ENCODE measurements at places on chromosomes 11 and 22.

GRCh38 chr11:112467721-112468120, 207.1 kb upstream of the PLET1 start:
- no peak for DNase-seq

DNA sequence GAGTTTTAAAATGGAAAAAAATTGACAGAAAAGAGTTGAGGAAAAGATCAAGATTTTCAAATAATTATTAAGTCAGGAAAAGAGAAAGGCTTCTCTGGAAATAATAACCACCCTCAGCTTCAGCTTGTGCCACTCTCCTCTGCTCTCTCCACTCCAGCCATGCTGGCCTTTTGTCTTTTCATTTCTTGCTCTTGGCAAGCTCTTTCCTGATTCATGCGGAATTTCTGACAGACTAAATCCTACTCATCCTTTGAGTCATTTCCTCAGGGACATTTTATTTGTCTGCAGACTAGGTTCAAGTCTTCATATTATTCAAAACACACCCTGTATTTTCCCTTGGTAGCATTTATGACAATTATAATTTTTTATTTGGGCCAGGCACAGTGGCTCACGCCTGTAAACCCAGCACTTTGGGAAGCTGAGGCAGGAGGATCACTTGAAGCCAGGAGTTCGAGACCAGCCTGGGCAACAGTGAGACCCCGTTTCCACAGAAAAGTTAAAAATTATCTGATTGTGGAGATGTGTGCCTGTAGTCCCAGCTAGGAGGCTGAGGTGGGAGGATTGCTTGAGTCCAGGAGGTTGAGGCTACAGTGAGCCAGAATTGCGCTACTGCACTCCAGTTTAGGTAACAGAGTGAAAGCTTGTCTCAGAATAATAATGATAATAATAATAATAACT, 7.8 kb upstream of the P4HA3 start:
- no peak for DNase-seq

DNA sequence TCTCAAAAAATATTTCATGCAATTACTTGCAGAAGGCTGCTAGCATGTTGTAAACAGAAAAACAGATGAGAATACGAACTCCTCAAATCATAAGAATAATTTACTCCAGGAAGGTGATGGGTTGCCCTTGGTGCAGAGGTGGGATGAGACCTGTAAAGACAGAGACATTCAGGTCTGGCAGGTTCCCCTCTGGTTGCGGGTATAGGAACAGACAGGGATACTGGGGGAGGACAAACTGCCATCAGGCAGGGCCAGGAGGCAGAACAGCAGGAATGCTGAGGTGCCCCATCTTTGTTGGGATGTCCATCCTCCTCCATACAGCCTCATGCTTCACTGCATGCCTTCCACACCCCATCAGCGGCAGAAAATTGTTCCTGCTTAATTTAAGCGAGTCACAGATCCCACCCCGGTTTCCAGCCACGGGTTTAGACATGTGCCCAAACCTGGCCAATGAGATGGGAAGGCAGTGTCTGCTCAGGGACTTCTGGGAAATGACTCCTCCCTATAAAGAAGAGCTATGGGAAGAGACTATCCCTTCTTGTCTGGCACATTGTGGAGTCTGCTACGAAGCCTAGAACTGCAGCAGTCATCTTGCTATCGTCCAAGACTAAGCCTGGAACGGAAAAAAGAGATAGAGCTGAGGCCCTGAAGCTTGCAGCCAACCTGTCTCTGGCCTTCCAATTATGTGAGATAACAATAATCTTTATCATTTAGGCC, 23.1 kb upstream of the IRAG1 start:
- DNase-seq, result no peak

DNA sequence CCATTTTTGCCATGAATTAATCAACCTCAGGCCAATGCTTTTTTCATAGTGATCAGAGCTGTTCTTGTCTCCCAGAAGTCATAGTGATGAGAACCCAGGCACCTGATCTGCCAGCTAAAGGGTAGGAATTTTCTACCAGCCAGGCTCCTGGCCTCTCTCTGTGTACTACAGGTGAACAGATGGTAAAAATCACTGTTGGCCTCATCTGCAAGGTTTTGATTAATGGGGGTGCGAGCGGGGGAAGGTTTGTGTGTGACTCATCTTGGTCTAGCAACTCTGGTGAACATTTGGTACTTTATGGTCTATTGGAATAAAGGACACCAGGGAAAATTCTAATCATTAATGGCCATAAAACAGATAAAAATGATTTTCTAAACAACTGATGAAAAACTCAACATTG, 14.4 kb upstream of the APOL4 start:
- no peak for DNase-seq

DNA sequence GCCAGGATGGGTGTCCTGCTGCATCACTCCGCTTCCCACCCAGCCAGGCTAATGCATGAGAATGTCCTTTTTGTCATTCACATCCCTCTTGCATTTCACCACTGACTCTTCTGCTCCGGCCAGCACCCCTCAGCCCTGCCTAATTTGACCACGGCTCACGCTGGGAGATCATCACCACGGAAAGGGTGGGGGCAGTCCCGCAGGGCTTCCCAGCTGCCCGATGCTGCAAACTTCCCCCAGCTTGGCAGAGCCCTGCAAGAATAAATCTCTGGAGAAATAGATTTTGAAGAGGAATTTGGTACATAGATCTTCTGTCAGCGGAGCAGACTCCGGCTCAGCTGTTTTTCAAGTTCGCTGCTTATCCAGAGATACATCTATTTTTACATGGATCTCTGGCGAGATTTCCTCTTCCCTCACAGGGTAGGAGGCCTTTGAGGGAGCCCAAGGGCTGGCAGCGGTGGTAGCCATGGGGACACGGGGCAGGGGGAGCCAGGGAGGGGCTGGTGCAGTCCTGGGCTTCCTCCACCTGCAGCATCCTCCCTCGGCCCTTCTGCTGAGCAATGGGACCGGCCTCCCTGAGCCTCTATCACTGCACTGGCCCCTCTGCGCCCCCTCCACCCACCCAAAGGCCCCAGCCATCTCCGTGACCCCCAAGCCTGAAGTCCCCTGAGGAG, 62.6 kb downstream of the BUD13 start:
- DNase-seq, result no peak

- no peak for DNase-seq
These were observed 494.5 kb upstream of the LARGE1 start for GRCh38 chr22:34414467-34415440.

DNA sequence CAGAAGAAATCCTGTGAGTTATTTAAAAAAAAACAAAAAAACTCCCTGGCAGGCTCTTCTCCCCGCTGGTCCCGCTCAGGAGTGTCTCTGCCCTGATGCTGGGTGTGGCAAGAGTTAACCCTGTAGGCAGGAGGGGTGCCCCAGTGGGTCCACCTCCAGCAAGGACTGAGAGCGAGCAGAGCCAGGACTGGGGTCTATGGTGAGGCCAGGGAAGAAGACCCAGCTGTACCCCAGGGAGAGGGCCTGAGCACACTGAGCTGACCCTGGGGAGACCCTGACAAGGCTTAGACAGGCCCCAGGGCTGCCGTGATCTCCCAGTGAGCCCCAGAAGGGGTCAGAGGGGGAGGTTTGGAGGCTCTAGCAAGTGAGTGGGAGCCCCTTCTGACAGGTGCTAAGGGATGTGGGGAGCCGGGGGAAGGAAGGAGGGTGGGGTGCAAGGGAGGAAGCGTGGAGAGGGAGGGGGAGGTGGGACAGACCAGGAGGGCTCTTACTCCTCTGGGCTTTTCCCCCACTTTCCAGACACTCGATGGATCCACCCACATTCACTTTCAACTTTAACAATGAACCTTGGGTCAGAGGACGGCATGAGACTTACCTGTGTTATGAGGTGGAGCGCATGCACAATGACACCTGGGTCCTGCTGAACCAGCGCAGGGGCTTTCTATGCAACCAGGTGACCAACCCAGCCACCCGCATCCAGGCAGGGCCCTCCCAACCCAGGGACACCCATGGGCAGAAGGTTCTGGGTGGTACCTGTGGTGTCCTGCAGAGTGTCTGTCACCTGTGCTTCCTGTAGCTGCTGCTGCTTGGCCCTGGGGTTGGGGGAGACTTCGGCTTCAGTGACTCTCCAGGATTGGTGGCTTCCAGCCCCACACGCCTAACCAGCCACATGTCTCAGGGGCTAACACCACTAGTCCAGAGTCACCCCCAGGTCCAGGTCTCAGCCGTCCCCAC, 6.4 kb downstream of the APOBEC3G start:
- no peak for DNase-seq

- no peak for DNase-seq
These were observed 48.8 kb upstream of the LARGE1 start for GRCh38 chr22:33969045-33969444.

DNA sequence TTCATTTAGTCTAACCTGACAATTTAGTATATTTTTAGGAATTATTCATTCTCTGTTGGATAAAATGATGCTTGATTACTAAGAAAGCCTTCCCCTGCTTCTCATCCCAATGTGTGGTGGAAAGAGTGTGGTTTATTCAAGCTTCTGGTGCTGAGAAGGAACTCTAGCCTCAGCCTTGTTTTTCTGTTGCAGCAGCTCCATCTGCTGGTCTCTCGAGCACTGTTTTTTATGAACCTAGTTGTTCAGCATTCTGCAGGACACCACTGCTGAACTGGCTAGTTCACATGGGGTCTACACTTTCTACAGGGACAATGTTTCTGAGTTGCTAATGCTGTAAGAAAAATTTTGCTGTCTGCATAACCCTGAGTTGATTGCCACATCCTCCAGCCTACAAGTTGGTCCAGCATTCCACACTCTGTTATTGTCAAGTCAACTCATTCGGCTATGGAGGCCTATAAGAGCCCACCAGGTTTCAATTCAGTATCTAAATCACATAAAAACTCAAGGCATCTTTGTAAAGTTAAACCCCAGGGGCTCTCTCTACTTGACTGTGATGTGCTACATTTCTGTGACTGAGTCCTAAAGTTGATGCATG, 14.3 kb downstream of the OR2AG2 start:
- peak; percentile 78 for DNase-seq

DNA sequence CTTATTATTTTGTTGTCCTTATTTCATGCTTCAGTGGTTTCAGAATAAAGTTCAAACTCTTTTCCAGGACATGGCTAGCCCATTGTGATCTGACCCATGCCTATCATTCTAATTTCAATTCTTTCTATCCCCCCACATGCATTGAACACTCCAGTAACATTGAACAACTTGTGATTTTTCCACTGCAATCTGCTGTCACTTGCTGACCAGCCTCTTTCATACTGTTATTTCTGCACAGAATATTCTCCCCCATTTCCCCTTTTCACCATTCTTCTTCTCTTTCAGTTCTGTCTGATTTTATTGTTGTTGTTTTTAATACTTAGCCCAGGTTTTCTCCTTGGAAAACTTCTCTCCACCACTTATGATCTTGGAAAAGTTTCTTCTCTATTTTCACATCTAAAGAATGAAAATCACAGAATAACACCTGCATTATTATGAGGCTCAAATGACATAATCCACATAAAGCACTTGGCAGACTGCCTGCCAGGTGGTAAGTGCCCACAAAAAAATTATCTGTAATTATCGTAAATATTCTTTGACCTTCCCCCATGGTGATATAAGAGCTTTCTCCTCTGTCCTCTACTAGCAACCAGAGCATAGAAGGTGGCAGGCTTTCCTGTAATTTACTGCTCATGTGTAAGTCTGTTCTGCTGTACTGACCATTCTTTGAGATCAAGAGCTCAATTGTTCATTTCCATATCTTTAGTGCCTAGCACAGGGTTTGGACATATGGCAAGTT, 51.9 kb upstream of the EED start:
- no peak for DNase-seq

GRCh38 chr22:21829523-21829922, 37.9 kb downstream of the MAPK1 start:
- no peak for DNase-seq

DNA sequence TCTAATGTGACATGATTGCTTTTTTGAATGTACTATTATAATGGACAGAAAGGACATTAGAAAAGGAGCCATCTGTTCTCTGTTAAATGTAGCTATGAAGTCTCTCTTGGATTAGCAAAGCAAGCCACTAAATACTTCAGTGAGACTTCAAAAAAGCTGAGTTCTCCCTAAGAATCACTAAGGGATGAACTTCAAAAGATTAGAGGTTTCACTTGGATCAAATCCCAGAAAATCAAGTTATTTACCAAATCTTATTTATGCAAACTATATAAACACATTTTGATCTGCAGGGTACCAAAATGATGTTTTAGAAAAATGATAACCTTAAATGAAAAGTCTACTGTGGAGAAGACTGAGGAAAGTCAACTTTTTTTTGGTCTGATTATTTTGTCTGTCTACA, 82.1 kb upstream of the MTMR2 start:
- no peak for DNase-seq

GRCh38 chr22:42383851-42384417, 48.3 kb downstream of the NFAM1 start:
- no peak for DNase-seq

- no peak for DNase-seq
These were observed 3.4 kb downstream of the KCNK7 start for GRCh38 chr11:65591939-65592857.

DNA sequence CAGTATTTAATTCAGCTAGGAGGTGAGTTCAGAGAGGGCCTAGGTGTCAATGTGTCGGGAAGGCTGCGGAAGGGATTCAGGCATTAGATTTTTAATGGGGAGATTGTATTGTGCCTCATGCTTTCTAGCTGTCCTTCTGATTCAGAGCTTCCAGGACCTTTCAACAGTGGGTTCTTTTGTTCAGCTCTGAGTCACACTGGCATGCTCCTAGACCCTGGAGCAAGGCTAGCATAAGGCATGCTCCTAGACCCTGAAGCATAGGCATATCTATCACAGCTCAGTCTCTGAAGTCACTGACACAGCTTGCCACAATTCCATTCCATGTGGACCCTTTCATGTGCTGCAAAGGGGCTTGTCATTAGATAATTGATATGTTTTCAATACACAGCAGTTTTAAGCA, 396.9 kb downstream of the RAB38 start:
- no peak for DNase-seq

DNA sequence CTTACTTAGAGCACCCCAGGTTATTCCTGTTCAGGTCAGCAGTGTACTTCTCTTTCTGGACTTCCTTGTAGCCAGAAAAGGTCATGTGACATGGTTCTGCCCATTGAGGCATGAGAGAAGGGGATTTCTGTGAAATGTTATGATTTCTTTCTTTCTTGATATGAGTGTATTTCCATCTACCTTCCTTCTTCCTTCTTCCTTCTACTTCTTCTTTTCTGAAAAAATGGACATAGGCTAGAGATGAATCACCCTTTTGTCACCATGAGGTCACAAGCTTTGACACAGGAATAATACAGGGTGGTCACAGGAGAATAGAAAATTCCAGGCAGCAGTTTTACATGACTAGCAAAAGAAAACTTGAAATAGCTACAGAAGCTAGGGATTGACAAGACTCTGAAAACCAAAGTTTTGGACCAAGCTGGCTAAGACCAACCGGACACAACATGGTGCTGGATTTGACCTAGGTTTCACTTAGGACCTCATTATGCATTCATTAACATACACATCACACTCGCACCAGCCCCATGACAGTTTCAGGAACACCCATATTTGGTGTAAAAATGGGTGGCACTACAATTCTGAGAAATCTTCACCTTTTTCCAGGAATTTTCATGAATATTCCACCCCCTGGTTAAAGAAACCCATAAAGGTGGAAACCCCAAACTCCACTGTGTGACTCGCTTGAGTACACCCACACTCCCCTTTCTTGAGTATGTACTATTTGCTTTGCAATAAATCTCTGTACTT, 21.2 kb upstream of the MAP6 start:
- no peak for DNase-seq

- DNase-seq, result no peak
These were observed 15.0 kb downstream of the AASDHPPT start for GRCh38 chr11:106092446-106092845.

- DNase-seq, result peak; percentile 75
These were observed 12.4 kb downstream of the CRELD2 start for GRCh38 chr22:49930596-49931412.

Measured in CD4-positive, alpha-beta T cell treated with Interleukin-6 for 4 hours (primary cell).